Breast epithelium (tissue), 4 donors: ENCODE measurements at places on chromosomes 12 and 14. TPM values are rescaled to one million over a fixed set of nuclear protein-coding genes. Genes with fewer than 3 reads are reported as not detected.

- no peak overlapping the region for H3K27ac ChIP-seq
- H3K4me1 ChIP-seq = no peaks in the 10 kb centered on the region
- no peaks in the 10 kb centered on the region for H3K27me3 ChIP-seq
These were observed 10.9 kb downstream of the SLC6A12 start for GRCh38 chr12:203074-203461.

GRCh38 chr14:22898302-22899090 is 15.5 kb downstream of the REM2 start:
- H3K4me1 ChIP-seq = no peaks in the 10 kb centered on the region
- DNase-seq = no peak
- no peaks in the 10 kb centered on the region for H3K36me3 ChIP-seq
- no peaks in the 10 kb centered on the region for H3K27me3 ChIP-seq
- H3K27ac ChIP-seq = no peak overlapping the region

DNA sequence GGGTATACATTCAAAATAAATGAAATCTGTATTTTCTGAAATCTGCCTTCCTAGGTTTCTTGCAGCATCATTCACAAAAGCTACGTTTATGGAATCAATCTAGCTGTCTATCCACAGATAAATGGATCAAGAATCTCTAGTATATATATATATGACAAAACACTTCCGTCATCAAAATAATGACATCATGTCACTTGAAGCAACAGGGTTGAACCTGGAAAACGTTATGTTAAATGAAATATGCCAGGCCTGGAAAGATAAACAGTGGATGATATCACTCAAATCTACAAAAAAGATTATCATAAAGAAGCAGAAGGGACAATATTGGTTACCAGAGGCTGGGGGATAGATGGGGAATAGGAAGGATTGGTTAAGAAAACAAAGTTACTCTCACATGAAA is 28.6 kb downstream of the ASCL4 start:
- H3K27me3 ChIP-seq = no peaks in the 10 kb centered on the region
- H3K4me1 ChIP-seq = no peaks in the 10 kb centered on the region
- no peak for DNase-seq
- no peak overlapping the region for H3K4me3 ChIP-seq
- H3K36me3 ChIP-seq = no peaks in the 10 kb centered on the region

DNA sequence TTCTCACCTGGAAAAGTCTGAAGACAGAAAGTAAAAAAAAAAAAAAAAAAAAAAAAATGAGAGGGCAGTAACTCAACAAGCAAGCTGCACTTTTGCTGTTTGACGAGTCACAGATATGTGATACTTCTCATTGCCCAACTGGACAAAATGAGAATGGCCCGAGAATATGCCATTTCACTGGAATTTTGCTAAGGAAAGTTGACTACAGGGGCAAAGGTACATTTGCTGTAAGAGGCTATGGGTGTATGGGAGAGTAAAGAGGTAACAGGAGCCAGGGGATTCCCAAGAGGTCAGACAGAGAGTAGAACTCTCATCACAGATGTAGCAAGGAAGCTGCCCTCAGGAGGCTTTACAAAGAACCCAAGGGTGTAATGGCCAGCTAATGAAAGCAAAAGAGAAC is 22.9 kb downstream of the KIF21A start:
- H3K27ac ChIP-seq = no peak overlapping the region
- no peaks in the 10 kb centered on the region for H3K4me1 ChIP-seq
- DNase-seq = no peak
- no peak overlapping the region for H3K4me3 ChIP-seq

GRCh38 chr14:69696204-69696527 is 70.8 kb upstream of the SRSF5 start:
- H3K4me3 ChIP-seq = no peak overlapping the region
- no peak for DNase-seq
- H3K27ac ChIP-seq = peak overlapping the region; percentile 83
- H3K36me3 ChIP-seq = no peaks in the 10 kb centered on the region
- H3K4me1 ChIP-seq = peaks cover 11% of the 10 kb centered on the region

GRCh38 chr12:82627799-82628198 is 58.9 kb upstream of the TMTC2 start:
- H3K27me3 ChIP-seq = no peaks in the 10 kb centered on the region
- no peaks in the 10 kb centered on the region for H3K36me3 ChIP-seq
- no peak overlapping the region for H3K4me3 ChIP-seq
- no peaks in the 10 kb centered on the region for H3K4me1 ChIP-seq
- no peak overlapping the region for H3K27ac ChIP-seq

DNA sequence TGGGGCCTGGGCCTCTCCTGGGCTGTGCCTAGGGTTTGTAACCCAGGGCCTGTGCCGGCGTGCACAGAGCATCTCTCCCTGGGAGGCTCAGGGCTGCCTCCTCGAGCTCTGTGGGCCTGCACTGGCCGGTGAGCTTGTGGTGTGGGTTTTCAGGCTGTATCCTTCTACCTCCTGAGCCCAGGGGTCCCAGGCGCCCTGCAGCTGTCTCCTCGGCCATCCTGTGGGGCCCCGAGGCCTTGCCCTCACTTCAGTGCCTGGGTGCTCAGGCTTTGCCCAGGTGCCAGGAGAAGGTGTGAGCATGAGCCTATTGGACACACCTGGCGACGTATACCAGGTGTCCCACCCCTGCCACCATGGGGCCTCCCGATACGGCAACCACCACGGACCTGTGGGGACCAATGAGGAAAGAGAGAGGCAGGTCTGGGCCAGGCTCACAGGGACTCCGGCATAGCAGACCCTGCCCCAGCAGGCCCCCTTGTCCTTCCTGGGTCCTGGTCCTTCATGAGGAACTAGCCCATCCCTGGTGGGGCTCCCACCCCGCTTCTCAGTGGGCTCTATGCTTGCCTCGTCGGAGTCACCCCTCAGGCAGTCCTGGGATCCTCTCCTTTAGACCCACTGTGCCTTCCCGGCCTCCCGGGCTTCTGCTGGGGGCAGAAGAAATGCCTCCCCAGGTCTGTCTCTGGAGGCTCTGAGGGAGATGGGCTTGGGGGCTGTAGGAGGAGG is 400.2 kb downstream of the TMEM121 start:
- H3K27ac ChIP-seq = no peak overlapping the region
- H3K27me3 ChIP-seq = no peaks in the 10 kb centered on the region
- H3K4me1 ChIP-seq = no peaks in the 10 kb centered on the region
- H3K36me3 ChIP-seq = no peaks in the 10 kb centered on the region
- no peak overlapping the region for H3K4me3 ChIP-seq

The GALC gene
- 30.8 TPM for total RNA-seq
